ENCODE measurements at places on chromosomes 3 and 15. TPM values are rescaled to one million over a fixed set of nuclear protein-coding genes. Genes with fewer than 3 reads are reported as not detected.

IL17RB gene
- 17.0 TPM for polyA plus RNA-seq

DNA sequence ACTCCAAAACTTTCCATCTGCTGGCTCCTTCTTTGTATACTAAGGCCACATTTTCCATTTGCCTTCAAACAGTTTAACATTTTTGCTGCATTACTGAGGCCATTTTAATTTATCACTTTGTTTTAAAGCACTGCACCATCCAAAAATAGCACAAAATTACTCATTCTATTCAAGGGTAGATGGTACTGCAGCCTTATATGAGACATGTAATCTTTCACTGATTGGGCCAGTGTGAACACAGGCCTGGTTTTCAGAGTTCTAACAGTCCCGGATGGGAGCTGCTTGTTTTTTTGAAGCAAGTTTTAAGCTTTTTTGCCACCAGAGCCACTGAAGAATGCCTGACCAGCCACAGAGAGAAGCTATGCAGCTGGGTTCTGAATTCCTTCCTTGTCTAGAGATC, 172.3 kb upstream of the TSC22D2 start:
- DNase-seq: no peak

DNA sequence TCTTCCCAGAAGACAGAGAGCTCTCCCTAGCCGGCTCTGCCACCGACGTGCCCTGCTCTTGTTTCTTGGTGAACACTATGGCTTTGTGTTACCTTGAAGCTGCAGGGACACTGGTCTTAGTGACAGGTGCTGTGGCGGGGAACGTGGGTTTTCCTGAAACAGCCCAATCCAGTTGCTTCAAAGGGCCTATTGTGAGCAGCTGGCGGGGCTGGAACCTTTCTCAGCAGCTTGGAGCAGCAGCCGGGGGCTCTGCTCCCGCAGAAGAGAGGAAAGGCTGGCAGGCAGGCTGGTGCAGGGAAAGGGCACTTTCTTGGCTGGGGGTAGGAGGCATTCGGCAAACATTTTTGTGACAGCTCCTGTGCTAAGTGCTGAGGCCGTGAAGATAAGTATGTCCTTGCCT, 12.8 kb downstream of the MYZAP start:
- DNase-seq: no peak

- no peak for DNase-seq
Observed at GRCh38 chr3:123986427-123986826, 5.5 kb downstream of the ROPN1 start.

DNA sequence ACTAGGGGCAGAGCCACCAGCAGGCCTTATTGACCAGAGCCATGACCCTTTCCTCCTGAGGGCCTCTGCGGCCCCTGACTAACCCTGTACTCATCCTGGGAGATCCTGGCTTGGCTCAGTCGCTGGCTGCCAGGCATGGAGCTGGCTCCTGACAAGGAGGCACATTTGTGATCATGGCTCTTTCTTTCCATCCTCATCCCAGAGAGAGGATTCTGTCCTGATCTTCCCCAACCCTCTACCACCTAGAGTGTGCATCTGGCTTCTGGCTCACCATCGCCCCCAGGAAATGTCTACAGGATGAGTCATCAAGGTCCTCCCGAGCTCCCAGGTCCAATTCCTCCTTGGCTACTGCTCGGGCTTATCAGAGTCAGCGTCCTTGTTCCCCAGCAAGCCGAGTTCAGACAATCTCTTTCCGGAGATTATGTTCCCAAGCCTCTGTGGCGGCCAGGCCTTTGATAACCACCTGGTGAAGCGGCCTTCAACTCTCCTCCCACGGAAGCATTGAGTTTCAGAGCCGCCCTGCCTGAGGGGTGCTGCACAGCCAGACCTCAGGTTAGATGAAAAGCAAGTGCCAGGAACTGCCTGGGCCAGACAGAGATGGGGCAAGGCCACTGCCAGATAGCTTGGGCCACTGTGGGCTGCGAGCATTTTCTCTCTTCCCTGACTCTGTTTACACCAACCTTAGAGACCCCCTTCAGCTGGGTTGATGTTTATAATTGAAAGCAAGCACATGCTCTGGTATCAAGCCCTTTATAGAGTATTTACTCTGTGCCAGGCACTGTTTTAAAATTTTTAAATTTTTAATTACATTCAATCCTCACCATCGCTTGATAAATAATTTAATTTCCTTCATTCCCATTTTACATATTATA, 44.3 kb upstream of the MRPS22 start:
- no peak for DNase-seq

DNA sequence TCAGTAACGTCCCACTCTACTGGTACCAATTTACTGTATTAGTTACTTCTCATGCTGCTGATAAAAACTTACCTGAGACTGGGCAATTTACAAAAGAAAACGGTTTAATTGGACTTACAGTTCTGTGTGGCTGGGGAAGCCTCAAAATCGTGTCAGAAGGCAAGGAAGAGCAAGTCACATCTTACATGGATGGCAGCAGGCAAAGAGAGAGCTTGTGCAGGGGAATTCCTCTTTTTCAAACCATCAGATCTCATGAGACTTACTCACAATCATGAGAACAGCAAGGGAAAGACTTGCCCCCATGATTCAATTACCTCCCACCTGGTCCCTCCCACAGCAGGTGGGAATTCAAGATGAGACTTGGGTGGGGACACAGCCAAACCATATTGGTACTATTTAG, 908.2 kb upstream of the NR2F2 start:
- no peak for DNase-seq

GRCh38 chr3:134315286-134316106, 58.8 kb downstream of the AMOTL2 start:
- no peak for DNase-seq

- no peak for DNase-seq
Observed at GRCh38 chr3:53585049-53585448, 90.6 kb downstream of the CACNA1D start.
